ENCODE measurements at places on chromosomes 5 and 9.

- no peak for DNase-seq
These were observed 178.3 kb downstream of the MRPS30 start for GRCh38 chr5:44987026-44987425.

DNA sequence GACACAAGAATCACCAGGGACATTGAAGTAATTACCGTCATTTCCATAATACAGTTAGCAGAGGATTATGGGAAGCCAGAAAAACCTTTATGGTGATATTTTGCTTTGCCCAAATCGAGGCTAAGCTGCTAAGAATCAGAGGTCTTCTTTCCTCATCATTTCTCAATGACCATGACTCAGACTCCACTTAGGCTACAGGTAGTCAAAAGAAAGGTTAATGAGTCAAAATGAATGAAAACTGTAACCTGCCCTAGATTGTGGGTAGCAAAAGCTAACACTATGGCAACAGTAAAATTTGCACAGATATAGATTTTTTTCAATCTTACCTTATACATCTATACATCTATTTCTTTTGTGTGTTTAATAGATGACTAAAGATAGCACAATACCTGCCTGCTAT lies 185.8 kb downstream of the CARTPT start:
- DNase-seq = no peak

- peak; percentile 42 for DNase-seq
These were observed 30.6 kb downstream of the KDM4C start for GRCh38 chr9:6788162-6789016.

DNA sequence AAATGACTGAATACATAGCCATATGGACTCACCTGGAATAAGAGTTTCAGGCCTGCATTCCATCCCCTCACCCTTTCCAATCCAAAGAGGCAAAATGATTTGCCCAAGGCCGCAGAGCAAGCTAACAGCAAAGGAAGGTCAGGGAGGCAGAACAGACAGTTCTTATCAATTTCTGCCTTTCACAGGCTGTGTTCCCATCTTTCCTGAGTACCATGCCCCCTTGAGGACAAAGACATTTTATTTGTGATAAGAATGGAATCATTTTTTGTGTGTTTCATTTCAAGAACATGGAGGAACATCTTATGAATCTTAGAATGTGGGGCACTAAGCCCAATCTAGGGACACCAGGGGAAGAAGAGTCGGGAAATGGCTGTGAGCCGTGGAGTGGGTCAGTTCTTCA lies 13.9 kb downstream of the LHFPL2 start:
- DNase-seq = no peak

- no peak for DNase-seq
These were observed 185.0 kb upstream of the PTGER4 start for GRCh38 chr5:40494631-40495236.

- no peak for DNase-seq
These were observed 23.3 kb downstream of the FAM81B start for GRCh38 chr5:95414451-95414850.

DNA sequence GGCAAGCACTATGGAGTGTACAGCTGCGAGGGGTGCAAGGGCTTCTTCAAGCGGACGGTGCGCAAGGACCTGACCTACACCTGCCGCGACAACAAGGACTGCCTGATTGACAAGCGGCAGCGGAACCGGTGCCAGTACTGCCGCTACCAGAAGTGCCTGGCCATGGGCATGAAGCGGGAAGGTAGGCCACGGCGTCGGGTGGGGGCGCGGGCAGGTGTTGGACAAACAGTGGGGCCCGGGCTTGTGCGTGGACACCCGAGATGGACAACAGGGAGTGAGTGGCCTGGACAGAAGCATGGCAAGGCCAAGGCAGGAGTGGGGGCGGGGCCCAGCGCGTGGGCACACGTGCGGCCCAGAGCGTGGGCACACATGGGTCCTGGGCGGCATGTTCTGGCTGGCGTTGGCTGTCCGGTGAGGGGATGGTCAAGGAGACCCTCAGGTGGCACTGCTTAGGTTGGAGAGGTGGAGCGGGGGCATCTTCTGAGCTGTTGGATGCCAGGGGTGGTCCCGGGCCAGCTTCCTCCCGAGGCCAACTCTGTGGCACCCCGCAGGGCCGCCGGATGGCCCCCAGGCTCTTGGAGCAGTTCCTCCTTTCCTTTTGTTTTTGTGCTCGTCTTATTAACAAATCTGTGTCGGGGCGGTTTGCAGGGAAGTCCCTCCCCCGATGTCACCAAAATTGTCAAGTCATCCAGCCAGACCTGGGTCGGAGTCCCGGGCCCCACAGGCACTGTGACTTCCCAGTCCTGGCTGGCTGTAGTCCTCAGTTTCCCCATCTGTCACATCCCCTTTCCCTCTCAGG lies 82.9 kb downstream of the RXRA start:
- DNase-seq = no peak

- peak; percentile 10 for DNase-seq
These were observed 565.3 kb upstream of the ZNF608 start for GRCh38 chr5:125311743-125312142.

GRCh38 chr5:148729182-148729581 lies 74.9 kb upstream of the HTR4 start:
- DNase-seq = no peak

DNA sequence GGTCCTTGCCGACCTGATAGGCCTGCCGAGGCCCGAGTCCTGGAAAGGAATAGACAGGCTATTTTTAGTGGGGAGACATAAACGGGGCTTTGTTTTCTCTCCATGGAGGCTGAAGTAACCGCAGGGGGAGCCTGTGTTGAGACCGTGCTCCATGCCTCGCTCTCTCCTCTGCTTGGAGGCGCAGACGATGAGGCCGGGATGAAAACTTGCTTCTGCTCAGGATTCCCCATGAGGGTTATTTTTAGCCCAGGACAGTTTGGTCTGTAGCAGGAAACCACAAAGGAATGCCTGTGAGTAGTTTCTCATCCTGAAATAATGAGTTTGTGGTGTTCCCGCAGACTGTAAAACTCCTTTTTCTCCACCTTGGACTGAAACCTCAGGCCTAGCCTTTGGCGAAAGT lies 81.9 kb upstream of the RARS1 start:
- no peak for DNase-seq

DNA sequence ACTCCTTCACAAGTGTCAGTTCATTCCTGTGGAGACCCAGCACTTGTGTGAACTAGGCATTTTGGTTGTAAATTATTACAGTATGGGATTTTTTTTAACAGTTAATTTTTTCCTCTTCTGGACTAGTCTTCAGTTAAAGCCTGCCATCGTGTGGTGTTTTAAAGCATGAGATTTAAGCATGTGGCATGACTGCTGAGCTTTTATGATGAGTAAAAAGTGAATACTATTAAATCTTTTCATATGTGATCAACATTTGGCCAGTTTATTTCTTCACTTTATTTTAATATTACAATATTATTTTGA lies 25.0 kb downstream of the LMNB1 start:
- DNase-seq = no peak

DNA sequence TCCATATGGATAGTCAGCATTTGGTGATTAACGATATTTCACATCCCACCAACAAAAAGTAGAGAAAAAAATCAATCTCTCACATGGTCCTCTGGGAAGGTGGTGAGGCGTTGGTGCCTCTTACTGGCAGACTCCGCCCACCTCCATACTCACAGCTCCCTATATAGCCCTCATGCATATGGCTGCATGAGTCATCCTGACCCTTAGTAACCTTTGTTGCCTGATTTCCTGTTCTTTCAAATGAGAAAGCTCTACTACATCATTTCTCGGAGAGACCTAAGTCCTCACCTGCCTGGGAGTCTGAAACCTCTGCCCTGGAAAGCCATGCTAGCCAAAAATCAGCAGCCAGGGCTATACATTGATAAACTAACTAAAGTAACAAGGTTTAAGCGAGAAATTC lies 33.3 kb upstream of the ABCA1 start:
- DNase-seq = no peak
